ENCODE measurements at places on chromosomes 3 and 15.
A peak's percentile ranks its signal among the peaks of the same experiment; 100 is the strongest.

DNA sequence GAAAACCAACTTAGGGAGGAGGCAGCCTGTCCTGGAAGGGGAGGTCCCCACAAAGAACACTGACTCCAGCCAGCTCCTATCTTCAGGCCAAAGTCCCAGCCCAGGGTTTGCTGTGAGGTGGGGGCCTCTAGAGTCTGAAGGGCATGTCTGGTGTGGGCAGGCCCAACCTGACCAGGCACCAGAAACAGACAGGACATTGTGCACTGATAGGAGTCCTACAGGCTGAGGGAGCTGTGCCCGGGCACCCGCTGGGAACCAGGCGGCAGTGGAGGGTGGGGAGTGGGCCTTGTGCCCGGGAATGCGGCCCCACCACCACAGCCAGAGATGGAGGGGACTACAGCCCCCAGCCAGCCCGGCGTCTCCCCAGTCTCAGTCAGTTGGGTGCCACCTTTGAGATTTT, 161.4 kb downstream of the WNT7A start:
- DNase-seq, result no peak

- DNase-seq, result no peak
Observed at GRCh38 chr3:45937206-45938042, 5.8 kb upstream of the CXCR6 start.

DNA sequence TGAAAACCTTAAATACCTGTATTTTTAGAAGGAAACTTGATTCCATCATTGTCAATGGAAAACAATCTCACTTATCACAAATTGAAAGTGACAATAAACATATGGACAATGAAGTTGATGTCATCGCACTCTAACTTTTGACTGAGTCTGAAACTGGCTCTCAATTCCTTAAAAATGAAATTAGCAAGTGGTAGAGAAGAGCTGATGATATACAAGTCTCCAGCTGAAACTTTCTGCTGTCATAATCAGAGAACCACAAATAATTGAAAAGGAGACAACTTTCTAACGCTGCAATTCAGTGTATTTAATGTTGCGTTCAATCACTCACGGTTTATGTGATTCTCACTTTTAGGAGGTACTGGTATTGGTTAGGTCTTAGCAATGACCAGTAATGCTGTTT, 37.5 kb downstream of the EPHB1 start:
- DNase-seq, result no peak

DNA sequence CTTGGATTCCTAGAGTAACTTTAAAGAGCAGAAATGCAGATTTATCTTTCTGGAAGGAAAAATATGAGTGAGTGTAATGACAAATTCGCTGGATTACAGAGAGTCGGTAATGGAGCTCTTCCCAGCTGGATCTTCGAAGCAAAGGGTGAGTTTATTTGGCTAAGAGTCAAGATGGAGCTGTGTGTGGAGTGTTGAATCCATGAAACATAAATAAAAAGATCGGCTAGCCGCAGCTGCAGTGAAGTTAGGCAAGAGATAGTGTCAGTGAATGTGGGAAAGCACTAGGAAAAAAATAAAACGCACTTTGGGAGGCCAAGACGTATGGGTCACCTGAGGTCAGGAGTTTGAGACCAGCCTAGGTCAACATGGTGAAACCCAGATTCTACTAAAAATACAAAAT, 10.3 kb downstream of the NAALADL2 start:
- DNase-seq, result peak; percentile 43

- DNase-seq, result peak; percentile 25
Observed at GRCh38 chr3:67357610-67358458, 296.6 kb downstream of the SUCLG2 start.

GRCh38 chr15:70902107-70902506, 9.5 kb downstream of the LRRC49 start:
- peak; percentile 84 for DNase-seq

GRCh38 chr3:61956236-61956635, 394.9 kb downstream of the PTPRG start:
- peak; percentile 92 for DNase-seq

DNA sequence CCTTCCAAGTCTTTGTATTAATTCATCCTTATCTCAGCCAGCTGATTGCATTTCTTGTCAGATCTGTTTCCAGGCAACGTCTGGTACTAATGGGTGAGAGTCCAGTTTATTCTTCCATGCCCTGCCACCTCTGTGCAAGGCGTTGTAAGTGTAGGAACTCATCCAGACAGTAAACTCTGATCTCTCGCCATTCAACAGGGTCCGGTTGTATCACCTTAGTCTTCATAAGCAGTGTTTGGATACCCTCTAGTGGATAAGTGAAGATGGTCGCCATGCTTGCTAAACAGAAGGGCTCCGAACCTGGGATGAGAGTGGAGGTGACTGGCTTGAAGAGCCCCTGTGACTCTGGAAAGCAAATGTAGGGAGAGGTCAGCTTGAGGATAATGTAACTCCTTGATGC, 51.6 kb upstream of the CMTM7 start:
- DNase-seq, result peak; percentile 53

All from HCEC 1CT (cell line).